ENCODE measurements at places on chromosomes 3 and 15. TPM values are rescaled to one million over a fixed set of nuclear protein-coding genes. Genes with fewer than 3 reads are reported as not detected.

Gene ABHD10
- total RNA-seq = 85.6 TPM

Gene GOLGA8S
- not detected for total RNA-seq

Gene TRPM1
- not detected for total RNA-seq

DNA sequence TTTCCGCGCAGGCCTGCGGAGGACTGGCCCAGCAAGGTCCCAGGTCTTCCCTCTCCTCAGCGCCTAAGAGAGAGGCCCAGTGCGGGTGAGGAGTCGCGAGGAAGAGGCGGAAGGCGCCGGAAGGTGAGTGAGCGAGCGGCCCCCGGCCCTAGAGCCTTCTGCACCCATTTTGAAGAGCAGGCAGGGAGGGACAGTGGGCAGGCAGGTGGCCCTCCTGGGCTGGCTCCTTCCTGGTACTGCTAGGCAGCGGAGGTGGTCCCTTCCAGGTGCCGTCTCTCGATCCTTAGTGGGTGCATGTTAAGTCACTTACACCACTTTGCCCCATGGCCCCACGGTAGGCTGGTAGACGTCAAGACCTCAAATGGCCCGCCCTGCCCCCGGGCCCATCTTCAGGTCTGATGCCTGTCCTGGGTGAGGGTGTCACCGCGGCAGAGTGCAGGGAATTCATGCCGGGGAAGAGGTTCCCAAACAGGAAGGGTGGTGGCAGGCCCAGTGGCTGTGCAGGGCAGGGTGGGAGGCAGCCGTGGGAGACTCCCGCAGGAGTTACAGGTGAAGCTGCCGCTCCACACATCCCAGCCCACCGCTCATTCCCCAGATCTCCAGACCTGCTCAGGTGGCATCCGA is 14.4 kb downstream of the PAK6 start:
- no peak for DNase-seq

Gene PATL2
- not detected for total RNA-seq

- no peak for DNase-seq
These were observed 61.2 kb downstream of the RFTN1 start for GRCh38 chr3:16452261-16452660.

DNA sequence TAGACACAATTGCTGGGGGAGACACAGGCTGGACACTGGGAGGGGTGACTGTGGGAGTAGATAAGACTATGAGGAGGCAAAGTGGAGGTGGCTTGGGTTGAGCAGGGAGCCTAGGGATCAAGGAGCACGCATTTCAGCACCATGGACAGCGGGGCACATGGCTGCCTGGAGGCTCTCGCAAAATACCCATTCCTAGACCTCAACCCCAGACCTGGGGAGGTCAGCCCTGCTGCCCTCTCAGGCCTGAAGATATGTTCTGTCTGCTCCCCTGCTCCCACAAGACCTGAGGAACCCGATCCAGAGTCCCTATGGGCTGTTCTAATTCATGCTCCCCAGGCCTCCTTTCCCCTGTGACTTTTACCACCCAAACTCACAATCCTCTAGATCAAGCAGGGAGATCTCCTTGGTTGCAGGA is 16.0 kb upstream of the CPEB1 start:
- DNase-seq = no peak

- DNase-seq = no peak
These were observed 885.5 kb downstream of the ROBO1 start for GRCh38 chr3:78882251-78882650.

GRCh38 chr3:3800685-3801493 is 1.7 kb downstream of the LRRN1 start:
- peak; percentile 36 for DNase-seq

Gene AGBL1
- 1.2 TPM for total RNA-seq

- DNase-seq = no peak
These were observed 396.0 kb upstream of the THBS1 start for GRCh38 chr15:39184701-39185390.

Gene PGBD4
- 4.5 TPM for total RNA-seq

DNA sequence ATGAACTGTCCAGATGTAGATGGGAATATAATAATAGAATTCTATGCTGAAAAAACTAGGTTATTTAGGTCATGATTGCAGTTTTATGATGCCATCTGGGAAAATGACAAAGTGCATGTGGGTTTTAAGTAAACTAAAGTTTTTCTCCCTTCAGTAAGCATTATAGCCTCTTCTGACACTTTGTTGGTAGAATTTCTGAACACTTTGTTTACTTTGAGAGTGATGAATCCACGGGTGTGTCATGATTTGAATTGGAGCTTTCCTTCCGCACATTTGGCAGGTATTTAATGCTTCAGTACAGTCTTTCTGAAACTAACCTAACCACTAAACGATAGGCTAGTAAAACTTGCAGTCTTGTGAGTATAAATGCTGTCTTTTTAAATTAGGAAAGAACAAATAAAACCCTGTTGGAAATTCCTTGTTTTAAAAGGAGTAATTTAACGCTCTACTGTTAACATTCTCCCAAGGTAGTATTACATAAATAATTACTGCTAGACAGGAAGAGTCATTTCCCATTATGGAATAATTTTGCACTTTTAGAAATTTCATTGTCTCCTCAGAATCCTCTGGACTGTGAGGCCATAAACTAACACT is 7.0 kb downstream of the FILIP1L start:
- no peak for DNase-seq

GRCh38 chr3:17006132-17006852 is 121.5 kb downstream of the PLCL2 start:
- no peak for DNase-seq

All from frontal cortex (tissue), 4 donors.